ENCODE measurements at places on chromosomes 12 and 14. TPM values are rescaled to one million over a fixed set of nuclear protein-coding genes. Genes with fewer than 3 reads are reported as not detected.

DNA sequence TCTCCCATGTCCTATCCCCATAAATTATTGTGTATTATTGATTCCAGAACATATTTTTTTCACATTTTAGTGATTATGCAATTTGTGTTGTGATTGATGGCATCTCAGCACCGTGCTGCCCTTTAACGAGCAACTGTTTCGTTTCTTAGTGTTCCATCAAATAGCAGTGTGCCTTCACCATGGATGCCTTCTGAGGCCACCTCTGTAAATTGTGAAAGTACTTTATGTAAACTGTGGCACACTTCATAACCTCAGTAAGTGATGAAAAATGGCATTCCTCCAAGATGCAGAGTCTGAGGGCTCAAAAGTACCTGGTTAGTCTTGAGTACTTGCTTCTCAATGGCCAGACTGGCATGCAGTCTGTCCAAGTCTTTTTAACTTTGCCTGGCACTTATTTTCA lies 8.2 kb downstream of the CHST11 start:
- no peak for ATAC-seq

- ATAC-seq = no peak
Measured at GRCh38 chr14:77883847-77884238, 83.9 kb downstream of the ADCK1 start.

EPS8 gene
- 7.7 TPM for total RNA-seq

- ATAC-seq = no peak
Measured at GRCh38 chr12:107405436-107405835, 280.2 kb upstream of the PWP1 start.

- ATAC-seq = no peak
Measured at GRCh38 chr12:79935624-79936345, 888 bp upstream of the PPP1R12A start.

GRCh38 chr14:69318901-69319475 lies 59.0 kb downstream of the GALNT16 start:
- ATAC-seq = no peak

Measured in esophagus mucosa (tissue), 1 donor.